ENCODE measurements at places on chromosomes 2 and 18.

DNA sequence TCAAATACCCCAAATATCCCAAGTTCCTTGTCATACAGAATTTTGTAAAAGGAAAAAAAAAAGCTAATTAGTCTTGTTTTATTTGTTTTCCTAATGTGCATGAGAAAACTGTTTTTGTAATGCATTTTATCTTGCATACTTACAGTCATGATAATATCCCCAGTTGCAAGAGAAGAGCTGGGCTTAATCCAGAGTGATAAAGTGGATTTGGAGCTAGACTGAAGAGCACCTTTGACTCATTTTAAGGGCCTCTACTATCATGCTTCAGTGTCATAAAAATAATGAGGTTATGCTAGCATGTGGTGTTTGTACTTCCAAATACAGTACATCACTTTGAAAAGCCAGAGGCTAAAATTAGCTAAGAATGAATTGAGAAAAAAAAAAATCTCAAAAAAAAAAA lies 26.4 kb downstream of the ARHGAP15 start:
- DNase-seq, result no peak

GRCh38 chr2:132581991-132582738 lies 87.8 kb downstream of the LYPD1 start:
- no peak for DNase-seq

DNA sequence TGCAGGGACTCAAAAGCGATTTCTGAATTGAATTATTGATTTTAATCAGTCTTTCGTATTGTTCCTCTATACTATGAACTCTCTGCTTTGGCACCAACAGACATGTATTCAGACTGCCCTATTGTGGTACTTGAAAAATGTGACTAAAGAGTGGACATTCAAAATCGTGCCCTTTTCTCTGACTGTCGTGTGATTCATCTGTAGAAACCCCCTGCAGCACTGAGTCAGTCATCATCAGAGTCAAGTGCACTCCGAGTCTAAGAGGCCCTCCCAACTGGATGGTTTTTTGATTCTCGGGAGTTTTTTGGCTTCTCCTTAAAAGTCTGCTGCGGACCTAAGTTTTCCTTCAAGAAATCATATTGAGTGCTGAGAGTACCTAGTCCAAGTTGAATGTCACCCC lies 96.4 kb upstream of the FOSL2 start:
- peak; percentile 39 for DNase-seq

DNA sequence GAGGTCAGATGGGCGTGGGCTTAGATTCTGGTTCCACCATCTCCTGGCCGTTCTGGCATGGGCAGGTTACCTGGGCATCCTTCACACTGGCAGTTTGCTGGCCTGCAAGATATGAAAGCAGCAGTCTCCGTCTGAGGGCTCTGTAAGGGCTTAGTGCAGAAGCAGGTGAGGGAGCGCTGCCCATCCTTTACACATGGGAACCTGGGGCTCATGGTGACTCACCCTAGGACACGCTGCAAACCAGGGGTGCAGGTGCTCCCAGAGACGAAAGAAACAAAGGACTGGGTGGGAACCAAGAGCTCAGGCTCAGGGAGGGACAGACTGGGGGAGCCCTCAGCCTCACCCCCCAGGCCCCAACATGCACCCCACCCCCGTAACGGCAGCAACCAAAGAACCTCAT lies 10.7 kb upstream of the ID2 start:
- DNase-seq, result no peak

DNA sequence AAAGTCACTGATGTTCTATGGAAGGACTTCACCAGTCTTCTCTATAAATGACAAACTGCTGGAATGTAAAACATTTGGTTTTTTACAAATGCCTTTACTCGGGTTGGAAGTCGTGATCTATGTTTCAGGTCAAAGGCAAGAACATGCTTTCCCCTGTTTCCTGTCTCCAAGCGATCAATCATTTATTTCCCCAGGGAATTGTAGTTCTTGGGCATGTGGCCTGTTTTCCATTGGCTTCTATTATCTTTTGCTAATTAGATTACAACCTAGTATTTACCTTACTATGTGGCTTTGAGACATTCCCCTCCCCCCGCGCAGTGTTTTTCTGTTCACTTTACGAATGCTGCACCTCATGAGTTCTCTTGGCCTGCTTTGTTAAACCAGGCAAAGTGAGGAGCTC lies 684.2 kb downstream of the EPHA4 start:
- no peak for DNase-seq

DNA sequence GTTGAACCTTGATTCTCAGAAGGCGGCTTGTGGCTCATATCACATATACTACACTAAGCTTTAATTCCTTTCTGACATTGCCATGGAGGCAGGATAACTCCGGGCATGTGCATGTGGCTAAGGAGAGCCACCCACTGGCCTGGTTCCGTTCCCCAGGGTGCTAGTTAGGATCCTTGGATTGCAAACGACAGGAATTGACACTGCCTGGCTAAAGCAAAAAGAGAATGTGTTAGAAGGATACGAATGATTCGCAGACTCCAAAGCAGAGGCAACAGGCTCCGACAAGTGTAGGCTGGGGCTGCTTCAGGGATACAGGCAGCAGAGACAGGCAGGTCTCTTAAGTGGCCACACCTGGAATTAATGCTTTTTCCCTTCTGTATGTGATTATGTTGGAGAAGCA lies 71.4 kb upstream of the LYPD6B start:
- DNase-seq, result no peak

DNA sequence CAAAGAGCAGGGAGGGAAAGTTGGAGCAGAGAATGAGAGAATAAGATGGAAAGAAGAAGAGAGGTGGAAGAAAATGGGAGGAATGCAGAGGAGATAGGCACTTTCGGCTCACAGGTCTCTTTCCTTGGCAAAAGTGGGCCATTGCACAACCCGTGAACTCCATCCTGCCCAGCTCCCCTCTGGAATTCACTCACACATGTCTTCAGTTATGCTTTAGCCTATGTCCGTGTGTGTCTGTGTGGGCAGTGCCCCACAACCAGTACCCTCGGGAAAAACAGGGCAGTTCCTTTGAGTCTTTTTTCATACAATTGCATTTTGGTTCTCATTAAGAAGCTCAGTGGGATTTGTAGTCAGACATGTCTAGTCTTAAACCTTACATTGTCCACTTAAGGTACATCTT lies 34.5 kb downstream of the DTNA start:
- DNase-seq, result no peak

- DNase-seq, result no peak
Measured at GRCh38 chr2:136010126-136010525, 24.7 kb upstream of the DARS1 start.

Data from stromal cell of bone marrow (primary cell).